A549 treated with CpdA at 1 μM for 4 hours (cell line): ENCODE measurements at places on chromosomes 12 and 14. TPM values are rescaled to one million over a fixed set of nuclear protein-coding genes. Genes with fewer than 3 reads are reported as not detected.

Gene MORN3
- total RNA-seq: 0.07 to 0.39 TPM (median 0.17 TPM) in 4 of 5 replicates, not detected in the other

Gene CLEC1B
- not detected in 5 replicates for total RNA-seq

Gene ZNF219
- total RNA-seq: 21.2 to 30.3 TPM (median 29.2 TPM) in 5 replicates

Gene AQP2
- total RNA-seq: not detected in 5 replicates

Gene TSPAN11
- 0.05 to 0.16 TPM (median 0.08 TPM) in 5 replicates for total RNA-seq

Gene DEGS2
- 1.2 to 2.7 TPM (median 1.4 TPM) in 5 replicates for total RNA-seq

Gene CLEC4D
- not detected in 5 replicates for total RNA-seq

Gene ACOT4
- 1.4 to 2.2 TPM (median 2.0 TPM) in 5 replicates for total RNA-seq

Gene SLC39A5
- 0.13 TPM in 1 of 5 replicates, not detected in the others for total RNA-seq

Gene TAS2R42
- total RNA-seq: not detected in 5 replicates

Gene TRPV4
- total RNA-seq: 0.07 to 0.11 TPM (median 0.09 TPM) in 4 of 5 replicates, not detected in the other

Gene CLEC2A
- total RNA-seq: not detected in 5 replicates

Gene TAS2R19
- 0.08 to 0.27 TPM (median 0.16 TPM) in 3 of 5 replicates, not detected in the others for total RNA-seq

Gene GZMH
- total RNA-seq: not detected in 5 replicates

Gene TAS2R46
- not detected in 5 replicates for total RNA-seq

Gene BCL2L14
- total RNA-seq: not detected in 5 replicates

Gene PMEL
- 0.46 to 1.1 TPM (median 0.77 TPM) in 5 replicates for total RNA-seq

Gene TRIAP1
- 73.7 to 84.0 TPM (median 78.3 TPM) in 5 replicates for total RNA-seq

Gene RNASE9
- not detected in 5 replicates for total RNA-seq

Gene SLC7A8
- total RNA-seq: 0.18 to 0.82 TPM (median 0.42 TPM) in 5 replicates

Gene CLEC6A
- not detected in 5 replicates for total RNA-seq

Gene PRPH
- 0.77 to 1.6 TPM (median 1.1 TPM) in 5 replicates for total RNA-seq

Gene HVCN1
- 0.17 to 0.93 TPM (median 0.63 TPM) in 5 replicates for total RNA-seq
